Omental fat pad (tissue), 4 donors: ENCODE measurements at places on chromosomes 12 and 14.

- no peak for DNase-seq
Observed at GRCh38 chr12:129486931-129487330, 416.9 kb downstream of the TMEM132D start.

DNA sequence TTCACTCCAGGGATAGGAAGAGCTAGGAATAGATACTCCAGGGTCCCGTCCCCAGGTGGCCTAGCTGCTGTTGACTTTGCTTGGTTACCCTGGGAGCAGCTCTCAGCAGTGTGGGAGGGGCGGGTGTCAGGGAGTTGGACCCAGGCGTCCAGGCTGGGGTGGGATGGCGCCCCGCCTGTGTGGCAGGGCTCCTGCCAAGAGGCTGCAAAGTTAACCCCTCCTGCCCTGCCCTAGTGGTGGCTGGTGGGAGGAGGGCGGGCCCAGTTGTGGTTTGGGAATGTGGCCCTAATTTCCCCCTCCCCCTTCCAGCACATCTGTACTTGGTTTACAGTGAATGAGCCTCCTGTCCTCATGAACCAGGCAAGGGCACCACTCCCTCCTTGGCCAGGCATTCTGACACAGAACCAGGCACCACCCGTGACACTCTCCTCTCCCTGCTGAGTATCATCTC lies 1.7 kb upstream of the RARG start:
- no peak for DNase-seq

GRCh38 chr12:26870491-26871419 lies 37.8 kb upstream of the ITPR2 start:
- DNase-seq = no peak

DNA sequence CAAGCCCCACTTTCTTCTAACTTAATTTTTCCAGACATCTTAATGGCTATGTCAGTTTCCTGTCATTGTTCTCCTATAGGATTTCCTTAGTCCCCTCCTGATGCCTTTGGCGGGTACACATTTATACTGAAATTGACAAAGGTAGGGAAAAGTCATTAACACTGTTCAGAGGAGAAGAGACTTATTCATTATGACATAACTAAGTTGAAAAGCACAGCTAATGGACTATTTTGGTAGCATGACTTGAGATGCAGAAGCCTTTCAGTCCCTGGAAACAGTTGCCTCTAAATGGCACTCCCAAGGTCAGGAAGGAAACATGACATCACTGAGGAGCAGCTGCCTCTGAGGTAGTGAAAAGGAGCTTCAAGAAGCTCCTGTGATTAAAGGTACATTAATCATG lies 317.5 kb upstream of the KITLG start:
- DNase-seq = no peak

GRCh38 chr14:81625343-81625742 lies 91.7 kb upstream of the SEL1L start:
- DNase-seq = no peak

DNA sequence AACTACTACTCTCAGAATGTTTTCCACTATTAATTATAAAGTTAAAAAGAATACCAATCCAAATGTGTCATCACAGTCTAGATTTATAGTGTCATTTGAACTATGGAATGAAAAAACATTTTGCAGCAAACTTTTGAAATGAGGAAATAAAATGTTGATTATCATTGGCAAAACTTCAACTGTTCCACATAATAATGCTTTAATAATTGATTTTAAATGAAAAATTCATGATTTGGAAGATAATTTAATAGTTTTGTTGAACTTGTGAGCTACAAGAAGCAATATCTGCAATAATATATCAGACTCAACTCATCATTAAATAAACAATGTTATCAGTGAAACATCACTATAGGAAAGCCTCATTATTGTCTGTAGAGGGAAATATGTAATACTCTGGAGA lies 48.2 kb upstream of the DCN start:
- DNase-seq = no peak

GRCh38 chr12:92432724-92433441 lies 269.9 kb upstream of the PLEKHG7 start:
- no peak for DNase-seq
